ENCODE measurements at places on chromosomes 2 and 18.

- DNase-seq: no peak
Measured at GRCh38 chr18:32712860-32713259, 60.0 kb downstream of the KLHL14 start.

- DNase-seq: peak; percentile 97
Measured at GRCh38 chr2:86623494-86624266, at the start of gene RNF103. Gene RNF103 (minus strand): TSS chr2:86623865. CDS start chr2:86622886, 979 bp downstream.

- no peak for DNase-seq
Measured at GRCh38 chr2:98029718-98030222, 34.0 kb upstream of the TMEM131 start.

DNA sequence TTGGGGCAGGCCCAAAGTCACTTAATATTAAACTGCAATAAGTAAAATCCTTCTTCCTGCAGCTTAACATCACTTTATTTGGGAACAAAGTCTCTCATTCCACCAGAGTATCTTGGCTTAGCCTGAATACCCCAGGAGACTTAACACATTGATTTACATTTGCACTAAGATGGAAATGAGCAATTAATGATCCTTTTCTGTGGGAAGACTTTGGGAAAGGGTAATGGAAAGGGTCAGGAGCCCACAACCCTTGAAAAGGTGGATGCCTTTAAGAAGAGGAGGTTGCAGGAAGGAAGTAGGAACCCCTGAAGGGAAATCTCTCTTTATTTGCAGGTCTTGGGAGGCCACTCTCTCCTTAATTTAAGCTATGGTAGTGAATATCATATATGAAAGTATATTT lies 28.0 kb upstream of the BARD1 start:
- DNase-seq: no peak

DNA sequence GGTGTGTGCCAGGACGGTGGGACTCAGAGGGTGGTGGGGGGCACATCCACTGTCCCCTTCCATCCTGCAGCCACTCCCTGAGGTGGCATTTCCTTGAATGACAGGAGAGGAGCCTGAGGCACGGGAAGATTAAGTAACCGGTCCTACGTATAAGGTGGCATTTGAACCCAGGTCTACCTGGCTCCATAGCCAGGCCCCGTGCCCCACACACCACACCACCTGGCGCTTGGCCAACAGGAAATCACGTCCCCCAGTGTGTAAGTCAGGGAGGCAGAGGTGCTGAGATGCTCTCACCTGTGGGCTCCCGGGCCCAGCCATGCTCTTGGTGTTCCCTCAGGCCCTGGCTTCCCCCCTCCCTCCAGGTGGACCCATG lies 53.7 kb downstream of the HPCAL1 start:
- no peak for DNase-seq

DNA sequence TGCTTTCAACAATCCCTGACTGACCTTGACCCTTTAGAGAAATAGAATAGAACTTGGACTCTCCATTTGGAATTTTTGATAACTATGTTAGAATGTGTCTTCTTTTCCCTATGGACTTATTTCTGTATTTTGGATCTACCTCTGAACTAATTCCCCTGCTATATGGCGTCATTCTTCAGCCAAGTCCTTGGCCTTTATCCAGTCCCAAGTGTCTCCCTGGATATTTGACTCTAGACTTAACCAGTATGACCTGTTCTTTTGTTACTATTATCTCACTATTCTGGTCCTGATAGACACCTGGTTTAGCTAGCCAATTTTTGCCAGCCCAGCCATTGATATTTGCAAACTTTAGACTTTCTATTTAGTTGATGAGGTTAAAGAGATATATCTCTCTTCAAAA lies 186.8 kb downstream of the KCNS3 start:
- no peak for DNase-seq

DNA sequence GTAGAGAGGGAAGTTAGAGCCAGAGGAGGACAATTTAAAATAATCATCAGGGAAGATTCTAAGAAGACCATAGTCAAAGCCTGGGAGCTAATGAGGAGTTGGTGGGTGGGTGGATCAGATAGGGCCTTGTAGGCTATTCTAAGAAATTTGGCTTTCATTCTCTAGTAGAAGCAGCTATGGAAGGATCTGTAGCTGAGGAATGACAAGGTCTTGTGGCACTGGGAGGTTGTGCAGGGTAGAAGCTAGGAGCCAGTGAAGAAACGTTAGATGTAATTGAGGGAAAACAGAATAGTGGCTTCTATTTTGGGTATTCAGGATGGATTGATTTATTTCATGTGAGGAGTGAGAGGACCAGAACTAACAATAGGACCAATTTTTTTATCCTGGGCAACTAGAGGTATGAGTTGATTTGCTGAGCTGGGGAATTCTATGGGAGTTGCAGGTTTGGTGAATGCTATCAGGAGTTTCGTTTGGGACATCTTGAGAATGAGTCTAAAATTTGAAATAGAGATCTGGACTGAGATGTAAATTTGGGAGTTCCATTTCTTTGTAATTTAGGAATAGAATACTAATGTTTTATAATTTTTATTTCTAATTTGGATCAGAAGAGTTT lies 371.9 kb downstream of the PARD3B start:
- DNase-seq: no peak

GRCh38 chr2:173149491-173149890 lies 73.8 kb downstream of the MAP3K20 start:
- no peak for DNase-seq

GRCh38 chr2:47219970-47220369 lies 64.9 kb upstream of the STPG4 start:
- DNase-seq: no peak

- DNase-seq: no peak
Measured at GRCh38 chr2:229715895-229716507, 1.6 kb upstream of the DNER start.

DNA sequence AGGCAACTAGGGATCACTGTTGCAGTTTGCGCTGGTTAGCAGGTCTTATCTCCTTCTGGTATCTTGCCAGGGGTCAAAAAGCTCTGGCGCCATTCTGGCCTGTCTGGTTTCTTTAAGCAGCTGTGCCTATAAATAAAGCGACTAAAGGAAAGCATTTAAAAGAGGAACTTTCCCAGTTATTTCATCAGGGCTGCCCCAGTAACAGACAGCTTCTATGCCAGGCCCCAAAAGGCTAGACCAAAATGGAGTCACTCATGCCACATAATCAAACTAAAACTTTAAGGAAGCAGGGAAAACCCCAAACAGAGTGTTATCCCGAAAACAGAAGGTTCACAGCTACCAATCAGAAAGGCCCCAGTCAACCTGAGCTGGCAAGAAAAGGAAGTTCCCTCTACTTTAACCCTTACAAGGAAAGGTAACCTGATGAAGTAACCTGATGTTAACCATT lies 41.2 kb upstream of the HNRNPA3 start:
- no peak for DNase-seq

- DNase-seq: no peak
Measured at GRCh38 chr2:19158896-19159295, 199.5 kb downstream of the OSR1 start.

DNA sequence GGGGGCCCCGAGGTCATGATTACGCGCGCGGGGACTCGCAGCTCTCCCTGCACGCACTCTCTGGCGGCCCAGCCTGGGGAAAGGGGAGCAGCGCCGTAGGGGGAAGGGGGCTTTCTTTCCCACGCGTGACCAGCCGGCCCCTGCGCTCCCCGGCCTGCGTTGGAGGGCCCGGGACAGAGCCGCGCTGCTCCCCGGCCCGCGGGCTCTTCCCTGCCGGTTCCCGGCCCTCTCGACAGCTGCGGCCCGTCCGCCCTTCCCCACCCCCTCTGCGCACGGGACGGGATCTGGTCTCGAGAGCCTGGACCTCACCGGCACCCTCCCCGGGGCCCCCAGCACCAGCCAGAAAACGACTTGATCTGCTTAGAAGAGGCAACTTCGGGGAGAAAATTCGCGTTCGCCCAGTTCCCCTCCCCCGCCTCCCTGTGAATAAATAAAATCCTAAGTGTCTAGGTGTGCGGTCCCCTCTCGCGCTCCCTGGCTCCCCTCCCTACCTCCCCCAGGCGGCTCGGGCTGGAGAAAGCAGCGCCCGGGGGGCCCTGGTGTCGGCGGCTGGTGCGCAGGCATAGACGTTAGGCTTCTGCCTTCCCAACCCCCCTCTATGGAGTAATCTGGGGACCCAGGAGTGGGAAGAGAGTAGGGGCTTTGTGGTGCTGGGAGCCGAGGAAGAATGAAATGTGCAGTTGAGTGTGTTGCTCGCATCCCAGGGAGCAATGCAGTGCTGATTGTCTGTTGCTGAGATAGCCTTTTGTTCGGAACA lies 803 bp upstream of the FIGN start:
- DNase-seq: peak; percentile 62

- DNase-seq: no peak
Measured at GRCh38 chr2:207251022-207251421, 85.3 kb upstream of the KLF7 start.

DNA sequence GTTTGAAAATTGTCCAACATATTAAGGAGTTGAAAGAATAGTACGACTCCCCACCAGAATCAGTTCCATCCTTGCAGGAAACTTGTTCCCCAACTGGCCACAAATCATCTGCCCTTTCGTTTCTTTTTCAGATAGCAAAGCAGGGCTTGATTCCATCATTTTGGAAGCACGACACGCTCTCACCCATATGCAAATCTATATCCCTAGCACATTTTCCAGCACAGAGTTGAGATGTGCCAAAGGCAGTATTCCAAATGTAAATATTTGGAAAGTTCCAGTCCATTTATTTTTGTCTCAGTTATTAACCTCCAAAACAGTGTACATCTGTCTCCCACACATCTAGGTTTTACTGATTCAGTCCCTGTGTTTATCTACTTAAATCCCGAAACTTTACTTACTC lies 128.8 kb upstream of the BCL2L11 start:
- peak; percentile 56 for DNase-seq

DNA sequence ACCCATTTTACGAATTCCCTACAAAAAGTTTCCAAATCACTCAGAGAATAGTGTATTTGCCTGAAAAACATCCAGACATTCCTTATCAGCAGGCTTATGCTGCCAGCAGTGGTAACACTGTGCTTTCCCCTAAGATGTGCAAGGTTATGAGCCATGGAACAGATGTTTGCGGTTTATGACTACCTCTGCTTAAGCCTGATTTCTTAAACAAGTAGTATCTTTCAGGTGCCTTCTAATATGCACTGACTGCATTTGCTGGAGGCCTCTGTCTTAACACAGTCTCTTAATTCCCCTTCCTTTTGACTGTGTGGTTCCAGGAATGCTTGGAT lies 54.8 kb downstream of the CDC42EP3 start:
- no peak for DNase-seq

GRCh38 chr2:157290525-157290924 lies 33.0 kb downstream of the GALNT5 start:
- no peak for DNase-seq

- DNase-seq: no peak
Measured at GRCh38 chr18:78239090-78239457, 740.5 kb upstream of the SALL3 start.

GRCh38 chr2:52976143-52976949 lies 791.3 kb upstream of the CHAC2 start:
- DNase-seq: no peak

DNA sequence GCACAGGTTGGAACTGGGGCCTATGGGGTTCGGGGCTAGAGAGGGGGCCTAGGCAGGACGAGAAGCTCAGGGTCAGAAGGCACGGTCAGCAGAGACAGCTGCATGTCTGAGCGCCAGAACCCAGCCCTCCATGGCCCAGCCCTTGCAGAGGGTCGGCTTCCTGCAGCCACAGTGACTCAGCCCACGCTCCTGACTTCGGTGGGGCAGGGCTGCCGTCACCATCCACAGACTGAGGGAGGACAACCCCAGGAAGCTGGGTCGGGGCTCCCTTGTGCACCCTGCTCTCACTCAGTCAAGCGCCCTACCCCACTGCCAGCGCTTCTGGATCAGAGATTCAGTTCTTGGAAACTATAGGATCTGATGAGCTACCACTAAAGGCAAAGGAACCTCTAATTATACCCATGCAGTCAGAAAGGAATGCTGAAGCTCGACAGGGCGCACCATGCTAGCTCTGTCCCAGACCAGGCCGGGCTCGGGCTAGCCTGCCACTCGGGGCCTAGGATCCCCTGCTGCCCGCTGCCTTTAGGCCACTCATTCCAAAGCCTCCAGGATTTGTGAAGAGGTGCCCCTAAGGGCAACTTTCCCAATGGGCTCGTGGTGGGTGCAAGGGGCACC lies 3.0 kb downstream of the ACTR1B start:
- no peak for DNase-seq

- DNase-seq: no peak
Measured at GRCh38 chr2:233140077-233140585, 80.0 kb downstream of the INPP5D start.

DNA sequence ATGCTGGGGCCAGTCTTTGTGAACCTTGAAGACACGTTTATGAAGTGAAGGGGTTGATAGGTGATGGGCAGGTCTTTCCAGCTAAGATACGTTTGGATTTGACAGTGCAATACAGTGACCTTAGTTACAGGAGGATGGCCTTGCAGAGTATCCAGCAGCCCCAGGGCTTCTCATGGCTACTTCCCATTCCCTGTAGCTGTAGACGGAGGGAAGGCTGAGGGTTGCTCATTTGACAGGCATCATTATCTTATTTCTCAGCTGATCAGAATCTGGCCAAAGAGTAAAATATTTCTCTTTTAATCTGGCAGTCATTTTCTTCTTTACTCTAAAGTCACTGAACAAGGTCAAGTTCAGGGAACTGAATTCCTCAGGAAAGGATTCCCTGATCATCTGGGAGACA lies 85.1 kb upstream of the RMDN2 start:
- no peak for DNase-seq

- DNase-seq: no peak
Measured at GRCh38 chr2:112821142-112821541, 15.4 kb downstream of the IL1B start.

- no peak for DNase-seq
Measured at GRCh38 chr2:1546901-1547300, 133.6 kb downstream of the TPO start.

DNA sequence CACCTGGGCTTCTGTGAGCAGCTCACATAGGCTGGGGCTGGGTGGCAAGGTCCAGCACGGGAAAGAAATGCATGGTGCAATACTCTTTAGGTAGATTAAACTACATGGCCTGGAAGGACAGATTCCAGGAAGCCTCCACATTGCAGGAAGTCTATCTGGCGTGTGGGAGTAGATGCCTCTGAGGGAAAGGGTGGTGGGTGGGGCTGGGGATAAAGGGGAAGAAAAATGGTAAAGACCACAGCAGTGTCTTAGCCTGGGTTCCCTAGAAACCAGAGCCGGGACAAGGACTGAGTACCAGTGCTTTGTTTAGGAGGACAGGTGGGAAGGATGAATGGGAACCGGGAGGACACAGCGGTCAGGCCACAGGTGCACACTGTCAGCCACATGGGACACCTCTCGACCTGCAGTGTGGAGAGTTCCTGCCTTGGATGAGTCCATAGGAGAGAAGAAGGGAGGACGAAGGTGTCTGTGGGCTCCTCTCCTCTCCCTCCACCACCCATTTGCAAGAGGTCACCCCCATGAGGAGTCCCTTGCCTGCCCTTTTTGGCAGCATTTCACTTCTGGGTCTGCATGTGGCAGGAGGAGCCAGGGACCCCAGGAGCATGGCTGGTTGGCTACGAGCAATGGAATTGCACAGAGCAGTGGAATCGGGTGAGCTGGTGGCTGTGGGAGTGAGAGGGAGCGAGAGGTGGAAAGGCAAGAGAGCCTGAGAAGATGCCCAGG lies 91.5 kb upstream of the HS6ST1 start:
- peak; percentile 10 for DNase-seq

- no peak for DNase-seq
Measured at GRCh38 chr2:57373530-57373929, 673.1 kb upstream of the VRK2 start.
